ENCODE measurements at places on chromosomes 5 and 9.

DNA sequence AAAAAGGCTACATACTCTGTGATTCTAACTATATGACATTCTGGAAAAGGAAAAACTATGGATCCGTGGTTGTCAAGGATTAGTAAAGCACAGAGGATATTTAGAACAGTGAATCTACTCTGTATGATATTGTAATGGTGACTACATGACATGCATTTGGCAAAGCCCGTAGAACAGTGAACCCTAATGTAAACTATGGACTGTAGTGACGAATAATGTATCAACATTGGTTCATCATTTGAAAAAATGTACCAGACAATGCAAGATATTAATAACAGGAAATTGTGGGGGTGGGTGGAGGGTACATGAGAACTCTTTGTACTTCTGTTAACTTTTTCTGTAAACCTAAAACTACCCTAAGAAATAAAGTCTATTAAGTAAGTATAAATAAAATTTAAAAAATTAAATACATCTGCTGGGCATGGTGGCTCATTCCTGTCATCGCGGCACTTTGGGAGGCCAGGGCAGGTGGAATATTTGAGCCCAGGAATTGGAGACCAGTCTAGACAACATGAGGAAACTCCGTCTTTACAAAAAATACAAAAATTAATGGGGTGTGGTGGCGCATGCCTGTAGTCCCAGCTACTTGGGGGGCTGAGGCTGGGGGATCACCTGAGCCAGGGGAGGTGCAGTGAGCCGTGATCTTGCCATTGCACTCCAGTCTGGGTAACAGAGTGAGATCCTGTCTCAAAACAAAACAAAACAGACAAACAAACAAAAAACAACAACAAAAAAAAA is 101.7 kb upstream of the TBC1D2 start:
- no peak for DNase-seq

DNA sequence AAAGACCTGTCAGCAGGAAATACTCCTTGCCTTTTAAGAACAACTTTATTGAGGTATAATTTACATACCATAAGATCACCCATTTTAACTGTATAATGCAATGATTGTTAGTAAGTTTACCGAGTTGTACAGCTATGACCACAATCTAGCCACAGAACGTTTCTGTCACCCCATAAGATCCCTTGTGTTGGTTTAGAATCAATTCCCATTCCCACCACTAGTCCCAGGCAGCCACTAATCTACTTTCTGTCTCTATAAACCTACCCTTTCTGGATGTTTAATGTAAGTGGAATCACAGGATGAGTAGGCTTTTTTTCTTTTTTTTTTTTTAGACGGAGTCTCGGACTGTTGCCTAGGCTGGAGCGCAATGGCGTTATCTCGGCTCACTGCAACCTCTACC is 4.4 kb downstream of the GPR107 start:
- DNase-seq, result no peak

DNA sequence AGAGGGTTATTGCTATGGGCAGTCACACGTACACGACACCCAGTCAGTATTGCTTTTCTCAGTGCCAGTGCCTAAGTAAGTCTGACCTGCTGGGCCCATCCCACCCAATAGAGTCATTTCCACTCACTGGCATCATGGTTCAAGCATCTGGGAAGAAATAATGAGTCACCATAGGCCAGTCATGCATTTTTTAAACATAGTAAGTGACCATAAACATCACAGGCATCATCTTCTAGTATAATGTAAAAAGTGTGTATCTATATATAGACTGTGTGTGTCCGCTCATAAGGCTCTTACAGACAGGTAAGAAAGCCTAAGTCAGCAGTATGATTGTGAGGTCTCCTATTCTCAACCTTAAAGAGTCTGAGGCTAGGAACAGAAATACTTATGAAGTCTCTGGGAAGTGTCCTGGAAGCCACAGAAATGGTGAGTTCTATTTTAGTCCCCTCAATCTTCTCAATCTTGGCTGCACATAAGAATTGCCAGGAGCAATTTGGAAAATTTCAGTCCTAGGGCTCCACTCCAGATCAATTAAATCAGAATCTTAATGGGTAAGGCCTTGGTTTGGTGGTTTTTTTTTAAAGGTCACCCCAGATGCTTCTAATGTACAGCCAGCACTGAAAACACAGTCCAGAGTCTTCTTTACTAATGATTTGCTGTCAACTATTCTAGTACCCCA is 65.2 kb downstream of the ZNF366 start:
- no peak for DNase-seq

- DNase-seq, result peak; percentile 20
These were observed 109.2 kb downstream of the FBXW11 start for GRCh38 chr5:171897231-171897630.

GRCh38 chr9:70412832-70413463 is 1.5 kb downstream of the KLF9 start:
- DNase-seq, result peak; percentile 51

DNA sequence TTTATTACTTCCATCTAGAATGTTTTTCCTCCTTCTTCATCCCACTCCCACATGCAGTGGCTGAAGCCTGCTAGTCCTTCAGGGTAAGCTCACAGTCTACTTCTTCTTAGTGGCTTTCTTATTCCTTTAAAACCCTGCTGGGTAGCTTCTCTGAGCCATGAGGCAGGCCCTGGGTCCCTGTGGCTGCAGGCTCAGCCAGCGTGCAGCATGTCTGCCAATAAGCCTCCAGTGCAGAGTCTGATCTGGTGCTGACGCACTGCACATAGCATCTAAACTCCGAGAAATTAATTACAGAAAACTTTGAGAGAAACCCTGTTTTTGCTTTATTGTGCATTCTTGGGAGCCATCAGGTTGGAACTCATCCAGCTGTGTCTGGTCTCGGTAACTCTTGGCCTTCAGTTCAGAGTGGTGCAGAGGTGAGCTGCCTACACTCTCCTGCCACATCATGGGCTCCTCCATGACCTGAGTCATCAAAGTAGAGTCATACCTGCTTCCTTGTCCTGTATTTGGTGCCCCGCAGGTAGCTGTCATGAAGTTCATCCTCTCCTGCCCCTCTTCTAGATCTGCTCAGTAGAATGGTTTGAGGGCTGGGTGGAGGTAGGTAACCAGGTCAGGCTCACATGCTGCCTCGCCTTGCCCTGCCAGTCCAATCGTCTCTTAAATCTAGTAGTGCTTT is 339.4 kb downstream of the KDM4C start:
- no peak for DNase-seq

DNA sequence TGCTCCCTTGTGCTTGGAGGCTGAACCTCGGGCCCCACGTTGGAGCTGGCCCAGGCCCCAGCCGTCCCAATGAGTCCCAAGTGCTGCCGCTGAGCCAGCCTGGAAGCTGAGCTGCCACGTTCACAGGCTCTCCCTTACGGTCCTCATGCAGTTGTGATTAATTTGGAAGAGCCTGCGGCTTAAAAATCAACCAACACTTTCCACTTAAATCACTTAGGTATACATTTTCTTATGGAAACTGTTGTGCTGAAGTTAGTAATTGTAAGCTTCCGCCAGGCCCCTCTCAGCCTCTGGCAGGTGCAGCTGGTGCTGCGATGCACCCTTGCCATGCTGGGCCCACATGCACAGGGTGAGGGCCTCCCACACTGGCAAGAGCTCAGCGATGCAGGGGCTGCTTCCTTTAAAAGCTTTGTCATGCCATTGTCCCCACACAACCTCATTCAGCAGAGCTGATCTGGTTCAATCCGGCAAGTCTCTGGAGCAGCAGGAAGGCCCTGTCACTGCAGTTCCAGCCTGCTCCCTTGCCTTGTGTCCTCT is 61.0 kb downstream of the IPPK start:
- DNase-seq, result no peak

- DNase-seq, result no peak
These were observed 265.8 kb upstream of the TRPC7 start for GRCh38 chr5:136631186-136631585.

GRCh38 chr5:40446910-40447309 is 232.8 kb upstream of the PTGER4 start:
- no peak for DNase-seq

- DNase-seq, result peak; percentile 46
These were observed 142.3 kb upstream of the FSTL4 start for GRCh38 chr5:133754575-133755169.

- DNase-seq, result no peak
These were observed 19.5 kb upstream of the GOLGA1 start for GRCh38 chr9:124960409-124960752.

GRCh38 chr5:7869474-7870136 is 657 bp downstream of the MTRR start:
- peak; percentile 56 for DNase-seq

DNA sequence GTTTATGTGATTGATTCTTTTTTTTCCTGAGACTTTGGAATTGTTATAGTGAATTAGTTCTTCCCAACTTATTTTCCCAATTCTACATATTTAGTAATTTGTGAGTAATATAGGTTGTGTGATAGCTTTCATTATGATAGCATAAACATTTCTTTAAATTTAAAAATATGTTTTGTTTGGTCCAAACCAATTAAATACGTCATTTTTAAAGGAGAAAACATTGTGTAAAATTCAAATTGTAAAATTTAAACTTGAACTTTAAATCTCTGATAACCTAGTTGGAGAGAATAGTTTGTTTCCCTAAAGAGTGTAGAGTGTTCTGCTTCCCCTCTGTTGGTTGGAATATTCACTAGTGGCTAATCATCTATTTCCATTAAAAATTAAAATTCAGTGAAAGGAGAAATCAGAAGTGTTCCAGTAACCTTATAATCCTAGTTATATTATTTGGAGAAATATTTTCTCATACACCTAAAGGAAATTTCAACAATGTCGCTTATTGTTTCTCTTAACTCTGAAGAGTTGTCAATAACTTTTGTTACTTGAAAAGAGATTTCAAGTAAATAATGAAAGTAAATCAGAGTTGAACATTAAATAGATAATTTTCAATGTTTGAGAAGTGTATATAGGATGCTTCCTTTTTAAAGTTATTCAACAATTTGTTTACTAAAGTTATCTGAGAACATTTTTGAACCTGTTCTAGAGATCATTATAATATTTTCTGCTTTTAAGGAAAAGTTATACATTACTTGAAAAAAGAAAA is 2.9 kb downstream of the NIPBL start:
- no peak for DNase-seq

- no peak for DNase-seq
These were observed 203.0 kb downstream of the ICE1 start for GRCh38 chr5:5625491-5625890.

DNA sequence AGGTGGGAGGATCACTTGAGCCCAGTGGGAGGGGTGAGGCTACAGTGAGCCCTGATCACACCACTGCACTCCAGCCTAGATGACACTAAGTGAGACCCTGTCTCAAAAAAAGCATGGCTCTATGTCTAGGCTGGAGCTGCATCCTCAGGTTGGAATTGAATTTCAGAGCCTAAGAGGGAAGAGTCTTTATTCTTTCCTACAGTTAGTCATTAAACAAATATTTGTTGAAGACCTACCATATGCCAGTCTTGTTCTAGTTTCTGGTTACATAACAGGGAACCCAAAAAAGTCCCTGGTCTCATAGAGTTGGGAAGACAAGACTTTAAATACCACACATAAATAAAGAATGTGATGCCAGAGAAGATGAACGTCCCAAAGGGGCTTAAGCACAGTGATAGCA is 6.9 kb upstream of the GRPEL2 start:
- no peak for DNase-seq

DNA sequence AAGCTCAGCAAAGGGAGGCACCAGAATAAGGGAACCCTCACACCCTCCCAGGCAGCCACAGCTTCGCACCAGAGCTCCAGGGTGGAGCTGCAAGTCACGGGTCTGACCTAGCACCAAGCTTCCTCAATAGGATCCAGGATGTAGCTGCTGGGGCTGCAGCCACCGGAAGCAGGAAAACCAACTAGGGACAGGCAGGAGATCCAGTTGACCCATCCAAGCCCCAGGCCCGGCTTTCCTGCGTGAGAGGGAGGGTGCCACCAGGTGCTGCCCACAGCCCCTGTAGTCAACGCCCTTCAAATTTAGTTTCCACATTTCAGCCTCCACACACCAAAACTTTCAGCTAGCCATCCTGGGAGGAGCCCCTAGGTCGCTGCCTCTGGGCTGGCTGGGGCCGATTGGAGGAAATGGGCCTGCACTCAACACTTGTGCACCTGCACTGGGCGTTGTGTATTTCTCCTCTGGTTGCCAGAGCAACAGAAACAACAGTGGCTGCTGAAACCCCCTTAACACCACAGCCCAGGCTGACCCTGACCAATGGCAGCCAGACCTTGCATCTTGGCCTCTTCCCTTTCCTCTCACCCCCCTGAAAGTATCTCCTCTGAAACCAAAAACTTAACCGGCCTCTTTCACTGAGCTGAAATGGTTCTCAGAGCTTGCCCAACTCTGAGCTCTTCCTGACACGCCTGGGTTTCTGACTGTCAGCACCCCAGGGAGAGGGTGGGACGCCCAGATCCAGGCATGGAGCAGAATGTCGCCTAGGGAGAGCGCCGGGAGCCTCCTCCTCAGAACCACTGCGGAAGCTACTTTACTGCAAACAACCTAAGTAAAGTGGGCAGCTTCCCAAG is 226.5 kb upstream of the MAP3K1 start:
- peak; percentile 37 for DNase-seq

DNA sequence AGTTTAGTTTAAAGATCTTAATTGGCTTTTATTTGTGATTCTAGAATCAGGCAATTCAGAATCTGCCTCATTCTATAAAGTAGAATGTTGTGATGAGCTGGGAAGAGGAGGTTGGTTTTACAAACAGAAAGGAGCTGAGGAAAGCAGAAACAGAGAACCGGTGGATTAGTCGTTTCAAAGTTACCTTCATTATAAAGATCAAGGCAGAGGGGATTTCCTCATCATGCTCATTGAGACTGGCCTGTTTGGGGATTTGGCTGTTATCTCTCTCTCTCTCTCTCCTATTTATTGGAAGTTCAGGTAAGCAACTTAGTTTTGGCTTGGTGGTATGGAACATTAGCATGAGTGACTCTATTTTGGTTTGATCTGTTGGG is 134.0 kb downstream of the GCNT1 start:
- no peak for DNase-seq

DNA sequence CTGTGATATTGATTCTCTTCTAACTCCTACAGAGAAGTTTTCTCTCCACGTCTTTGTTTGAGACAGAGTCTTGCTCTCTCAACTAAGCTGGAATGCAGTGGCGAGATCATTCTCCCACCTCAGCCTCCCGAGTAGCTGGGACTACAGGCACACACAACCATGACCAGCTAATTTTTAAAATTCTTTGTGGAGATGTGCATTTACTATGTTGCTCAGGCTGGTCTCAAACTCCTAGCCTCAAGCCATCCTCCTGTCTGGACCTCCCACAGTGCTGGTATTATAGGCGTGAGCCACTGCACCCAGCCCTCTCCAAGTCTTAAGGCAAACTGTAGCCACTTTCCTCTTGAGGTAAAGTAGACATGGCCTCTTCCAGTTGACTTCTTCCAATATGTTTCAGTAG is 72.2 kb downstream of the SNX18 start:
- no peak for DNase-seq

DNA sequence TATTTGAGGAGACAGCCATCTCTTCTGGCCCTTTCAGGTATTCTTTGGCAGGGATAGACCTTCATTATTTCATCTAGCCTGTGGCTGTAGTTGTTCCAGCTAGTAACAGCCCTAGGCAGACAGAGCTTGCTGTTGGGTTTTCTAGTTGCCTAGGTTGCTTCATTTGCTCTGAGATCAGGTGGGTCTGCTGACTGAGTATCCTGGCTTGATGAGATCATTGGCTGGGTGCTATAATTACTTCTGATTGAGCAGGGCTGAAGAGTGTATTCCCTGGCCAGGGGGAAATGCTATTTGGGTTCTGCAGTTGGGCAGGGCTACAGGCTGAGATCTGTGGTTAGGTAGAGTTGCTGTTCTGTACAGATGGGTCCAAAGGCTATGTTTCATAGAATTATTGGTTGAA is 456.1 kb downstream of the PSAT1 start:
- no peak for DNase-seq

GRCh38 chr9:12670006-12670405 is 23.2 kb upstream of the TYRP1 start:
- no peak for DNase-seq

- DNase-seq, result no peak
These were observed 12.3 kb downstream of the PAPPA start for GRCh38 chr9:116165912-116166311.

All from stimulated activated CD4-positive, alpha-beta T cell treated with anti-CD3 and anti-CD28 coated beads, Interleukin-15, amount 100 ng/mL, for 24 hours (primary cell).